ENCODE measurements at places on chromosomes 11 and 22. TPM values are rescaled to one million over a fixed set of nuclear protein-coding genes. Genes with fewer than 3 reads are reported as not detected.

DNA sequence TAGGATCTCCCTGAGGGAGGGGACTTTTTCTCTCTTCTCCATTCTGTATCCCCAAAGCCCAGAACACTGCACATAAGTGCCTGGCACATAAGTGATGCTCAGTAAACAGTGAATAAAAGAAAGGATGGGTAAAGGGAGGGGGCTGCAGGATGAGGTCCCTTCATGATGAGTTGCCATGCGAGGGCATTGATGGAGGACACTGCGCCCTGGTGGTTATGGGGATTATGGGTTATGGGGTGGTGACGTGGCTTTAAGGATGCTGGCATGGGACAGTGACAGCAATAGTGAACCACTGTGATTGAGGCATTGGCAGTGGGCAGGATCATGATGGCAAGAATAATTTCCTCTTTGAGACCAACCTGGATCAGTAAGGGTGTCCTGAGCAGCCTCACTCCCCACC lies 43.9 kb upstream of the LRRC32 start:
- no peak for DNase-seq

DNA sequence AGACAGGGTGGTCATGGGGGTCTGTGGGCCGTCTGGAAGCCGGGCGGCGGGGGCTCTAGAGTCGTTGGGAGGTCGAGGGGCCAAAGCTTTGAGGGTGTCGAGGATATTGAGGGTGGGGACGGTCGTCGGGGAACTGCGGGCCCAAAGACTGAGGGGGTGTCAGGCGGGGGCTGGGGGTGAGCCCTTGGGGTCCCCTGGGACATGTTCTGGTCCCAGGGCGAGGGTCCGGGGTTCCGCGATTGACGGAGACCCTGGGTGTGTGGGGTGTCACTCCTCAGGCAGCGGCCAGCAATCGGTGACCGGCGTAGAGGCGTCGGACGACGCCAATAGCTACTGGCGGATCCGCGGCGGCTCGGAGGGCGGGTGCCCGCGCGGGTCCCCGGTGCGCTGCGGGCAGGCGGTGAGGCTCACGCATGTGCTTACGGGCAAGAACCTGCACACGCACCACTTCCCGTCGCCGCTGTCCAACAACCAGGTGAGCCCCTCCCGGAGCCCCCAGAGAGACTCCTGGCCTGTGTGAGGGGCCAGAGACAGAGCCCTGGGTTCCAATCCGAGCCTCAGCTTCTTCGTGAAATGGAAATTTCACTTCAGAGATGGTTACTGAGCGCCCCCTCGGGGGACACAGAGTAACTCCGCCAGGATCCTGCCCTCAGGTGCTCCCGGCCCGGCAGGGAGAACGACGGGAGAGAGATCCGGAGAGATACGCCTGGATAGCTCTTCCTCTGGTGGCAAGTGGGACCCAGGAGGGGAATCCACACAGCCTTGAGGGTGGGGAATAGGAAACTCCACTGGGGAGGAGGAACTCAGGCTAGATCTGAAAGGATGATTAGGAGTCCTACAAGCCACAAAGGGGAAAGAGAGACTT lies 714 bp downstream of the SDF2L1 start:
- DNase-seq = peak; percentile 50

DNA sequence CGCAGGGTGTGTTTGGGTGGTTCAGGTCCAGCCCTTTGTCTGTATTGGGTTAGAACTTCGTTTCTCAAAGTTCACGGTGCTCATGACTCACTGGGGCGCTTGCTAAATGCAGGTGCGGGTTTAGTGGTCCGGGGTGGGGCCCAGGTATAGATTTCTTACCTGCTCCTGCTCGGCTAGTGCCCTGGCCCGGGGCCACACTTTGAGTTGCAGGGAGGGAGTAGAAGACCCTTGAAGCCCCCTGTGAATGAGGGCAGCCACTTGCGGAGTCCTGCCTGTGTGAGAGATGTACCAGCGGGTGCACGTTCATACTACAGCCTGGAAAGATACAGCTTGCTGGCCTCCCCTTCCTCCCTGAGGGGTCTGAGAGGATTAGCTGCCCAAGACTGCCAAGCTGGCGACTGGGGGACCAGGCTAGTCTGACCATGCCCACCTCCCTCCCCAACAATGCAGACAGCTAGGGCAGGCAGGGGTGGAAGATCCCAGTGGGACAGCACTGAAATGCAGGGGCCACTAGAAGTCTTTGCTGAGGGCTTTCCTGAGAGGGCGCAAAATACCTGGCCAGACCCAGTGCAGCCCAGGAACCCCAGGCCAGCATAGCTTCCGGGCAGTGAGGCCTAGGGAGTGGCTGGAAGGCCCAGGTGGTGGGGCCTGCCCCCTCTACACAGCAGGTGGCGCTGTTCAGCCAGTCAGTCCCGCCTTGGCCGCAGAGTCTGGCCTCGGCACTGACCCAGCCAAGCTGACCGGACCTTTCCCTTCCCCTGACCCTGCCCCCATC lies 5.1 kb upstream of the MYRF start:
- peak; percentile 8 for DNase-seq

GRCh38 chr11:73325036-73325981 lies 17.2 kb downstream of the ARHGEF17 start:
- no peak for DNase-seq

GRCh38 chr11:44033411-44033850 lies 14.3 kb upstream of the ACCSL start:
- no peak for DNase-seq

- no peak for DNase-seq
These were observed 12.3 kb upstream of the CABP2 start for GRCh38 chr11:67535561-67535960.

GRCh38 chr11:17244046-17244445 lies 32.5 kb upstream of the NUCB2 start:
- no peak for DNase-seq

DNA sequence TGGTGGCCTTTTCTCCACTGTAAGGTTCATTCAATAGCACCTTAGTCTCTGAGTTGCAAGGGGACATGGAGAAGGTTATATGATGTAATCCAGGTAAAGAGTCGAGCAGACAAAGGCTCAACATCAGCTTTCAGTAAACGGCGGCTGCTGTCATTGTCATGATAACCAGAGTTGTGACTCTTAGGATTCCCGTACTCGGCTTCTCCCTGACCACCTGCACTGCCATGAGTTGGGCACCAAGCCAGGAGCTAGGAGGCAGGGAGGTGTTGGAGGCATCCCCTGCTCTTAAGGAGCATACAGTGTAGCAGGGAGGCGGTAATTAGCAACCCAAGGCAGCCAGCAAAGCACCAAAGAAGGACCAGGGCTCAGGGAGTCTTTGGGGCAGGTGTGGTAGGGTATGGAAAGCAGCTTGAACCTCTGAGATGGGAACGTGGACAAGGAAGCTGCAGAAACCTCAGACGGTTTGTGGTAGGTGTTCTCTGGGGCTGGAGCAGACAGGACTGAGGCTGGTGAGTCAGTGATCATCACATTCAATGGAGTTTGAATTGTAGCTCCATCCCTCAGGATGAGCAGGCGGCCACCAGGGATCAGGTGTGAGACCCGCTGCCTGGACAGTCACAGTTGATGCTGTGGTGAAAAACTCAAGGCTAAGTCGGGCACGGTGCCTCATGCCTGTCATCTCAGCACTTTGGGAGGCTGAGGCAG lies 31.7 kb downstream of the LIF start:
- no peak for DNase-seq

GRCh38 chr11:118896472-118896913 lies 12.8 kb downstream of the CXCR5 start:
- no peak for DNase-seq

GRCh38 chr22:44317886-44318637 lies 5.3 kb upstream of the SHISAL1 start:
- DNase-seq = no peak

CSNK2A3 gene
- 1.5 TPM for total RNA-seq

GSTT2B gene
- total RNA-seq = not detected

TREH gene
- total RNA-seq = not detected

OR5AK2 gene
- not detected for total RNA-seq
